NCI-H2081 treated with DMSO at 0.1 percent for 48 hours (cell line): ENCODE measurements at places on chromosomes 12 and 14.
A peak's percentile ranks its signal among the peaks of the same experiment; 100 is the strongest.

- DNase-seq: no peak
Measured at GRCh38 chr12:106814714-106815113, 40.2 kb downstream of the RIC8B start.

DNA sequence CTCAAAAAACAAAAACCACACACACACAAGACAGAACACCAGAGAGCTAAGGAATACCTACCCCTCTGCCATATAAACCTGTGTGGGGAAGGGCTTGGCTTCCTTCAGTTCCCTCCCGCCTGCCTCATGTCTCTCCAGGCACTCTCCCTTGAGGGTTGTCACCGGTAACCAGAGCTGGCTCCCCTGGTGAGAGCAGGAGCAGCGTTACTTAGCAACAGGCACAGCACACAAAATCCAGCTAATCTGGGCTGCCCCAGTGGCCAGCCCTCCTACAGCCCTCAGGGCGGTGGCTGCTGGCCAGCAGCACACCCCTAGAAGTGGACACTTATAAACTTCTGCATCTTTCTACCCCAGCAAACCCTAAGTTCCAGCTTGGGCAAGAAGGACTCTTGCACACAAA, 21.6 kb upstream of the NR4A1 start:
- DNase-seq: peak; percentile 79

GRCh38 chr14:55803873-55804553, 224.0 kb downstream of the KTN1 start:
- no peak for DNase-seq

DNA sequence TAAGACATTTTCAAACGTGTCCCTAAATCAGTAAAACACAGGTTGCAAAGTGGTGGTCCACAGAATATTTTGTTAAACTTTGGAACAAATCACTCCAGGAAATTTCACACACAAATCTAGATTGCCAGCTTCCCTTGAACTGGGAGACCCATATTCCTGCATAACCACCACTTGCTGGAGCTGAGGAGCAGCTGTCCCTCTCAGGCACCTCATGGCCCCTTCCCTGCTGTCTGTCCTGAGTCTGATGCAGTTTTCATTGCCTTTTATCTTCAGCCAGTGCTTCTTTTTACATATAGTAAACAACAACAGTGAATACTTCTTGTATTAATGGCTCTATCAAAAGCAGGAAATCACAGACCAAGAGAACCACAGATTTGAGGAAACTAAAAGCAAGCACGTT, 289.3 kb downstream of the MED13L start:
- DNase-seq: no peak

DNA sequence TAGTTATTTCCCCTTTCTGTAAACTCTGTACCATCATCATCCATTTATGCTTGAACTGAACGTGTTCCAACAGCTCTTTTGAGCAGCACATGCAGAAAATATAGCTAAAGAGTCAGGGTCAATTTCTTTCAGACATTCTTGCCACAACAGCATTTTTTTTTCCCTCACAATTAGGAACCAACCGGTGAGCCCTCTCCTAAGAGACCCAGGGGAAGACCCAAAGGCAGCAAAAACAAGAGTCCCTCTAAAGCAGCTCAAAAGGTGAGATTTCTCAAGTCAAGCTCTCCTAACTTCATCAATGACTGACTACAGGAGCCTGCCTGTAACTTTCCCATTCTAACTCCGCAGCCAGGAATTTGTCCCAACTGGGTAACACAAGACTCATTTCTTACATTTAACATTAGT, 3.5 kb downstream of the HMGA2 start:
- no peak for DNase-seq

DNA sequence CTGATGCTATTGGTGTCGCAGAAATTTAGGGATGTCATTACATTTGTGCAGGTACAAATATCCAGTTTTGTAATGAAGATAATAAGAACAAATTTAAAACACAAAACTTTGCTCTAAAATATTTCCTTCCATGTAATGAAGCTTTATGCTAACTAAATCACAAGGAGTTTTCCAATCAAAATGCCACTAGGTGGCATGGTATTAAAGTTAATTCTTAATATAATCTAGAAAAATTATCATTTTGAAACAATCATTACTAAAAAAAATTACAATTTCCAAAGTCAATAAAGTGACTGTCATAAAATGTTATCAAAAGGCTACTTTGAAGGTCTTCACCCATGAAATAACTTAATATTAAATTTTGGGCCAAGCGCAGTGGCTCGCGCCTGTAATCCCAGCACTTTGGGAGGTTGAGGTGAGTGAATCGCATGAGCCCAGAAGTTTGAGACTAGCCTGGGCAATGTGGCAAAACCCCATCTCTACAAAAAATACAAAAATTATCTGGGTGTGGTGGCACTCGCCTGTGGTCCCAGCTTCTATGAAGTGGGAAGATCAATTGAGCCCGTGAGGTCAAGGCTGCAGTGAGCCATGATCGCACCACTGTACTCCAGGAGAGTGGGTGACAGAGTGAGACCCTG, 77.4 kb downstream of the KIF21A start:
- DNase-seq: no peak

DNA sequence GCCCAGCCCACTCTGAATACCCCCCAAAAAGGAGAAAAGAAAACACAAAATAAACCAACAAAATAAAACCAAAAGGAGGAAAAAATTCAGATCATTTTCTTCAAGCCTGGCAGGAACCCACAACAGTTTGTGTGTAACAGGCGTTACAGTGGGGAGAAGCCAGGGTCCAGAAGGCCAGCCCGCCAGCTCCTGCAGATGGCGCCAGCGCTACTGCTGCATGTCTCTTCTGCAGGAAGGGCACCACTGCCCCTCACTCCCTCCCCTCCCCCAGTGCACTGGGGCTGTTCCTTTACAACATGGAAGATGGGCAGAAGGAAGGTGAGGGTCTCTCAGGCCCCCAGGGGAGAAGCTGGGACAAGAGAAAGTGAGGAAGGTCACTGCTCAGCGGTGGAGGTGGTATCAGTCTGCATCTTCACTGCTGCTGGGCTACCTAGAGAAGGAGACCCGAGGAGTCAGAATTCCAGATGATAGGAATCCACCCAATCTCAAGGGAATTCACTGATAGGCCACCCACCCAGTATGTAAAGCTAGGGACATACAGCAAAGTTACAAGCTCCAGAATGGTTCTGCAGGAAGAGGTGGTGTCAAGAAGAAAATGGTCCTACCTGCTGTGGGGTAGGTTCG, 2.3 kb upstream of the NOP2 start:
- DNase-seq: no peak

GRCh38 chr14:92880851-92881250, 42.1 kb upstream of the CHGA start:
- no peak for DNase-seq

DNA sequence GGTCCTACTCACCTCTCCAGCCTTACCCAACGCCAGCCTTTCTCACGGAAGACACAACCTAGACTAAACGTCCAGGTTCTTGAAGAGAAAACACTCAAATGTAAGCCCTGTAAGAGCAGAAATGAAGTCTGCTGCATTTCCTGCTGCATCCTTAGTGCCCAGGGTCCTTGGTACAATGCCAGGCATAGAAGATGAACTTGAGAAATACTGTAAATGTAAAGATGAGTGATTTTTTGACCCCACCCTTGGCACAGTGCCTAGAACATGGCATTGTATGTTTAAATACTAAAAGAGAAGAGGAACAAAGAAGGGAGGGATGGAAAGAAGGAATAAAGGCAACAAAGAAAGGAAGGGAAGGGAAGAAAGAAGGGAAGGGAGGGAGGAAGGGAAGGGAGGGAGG, 514.6 kb downstream of the MED13L start:
- no peak for DNase-seq

- no peak for DNase-seq
Measured at GRCh38 chr12:56013482-56013881, 7.4 kb upstream of the IKZF4 start.

GRCh38 chr14:31090883-31091764, 64.9 kb upstream of the STRN3 start:
- DNase-seq: no peak

DNA sequence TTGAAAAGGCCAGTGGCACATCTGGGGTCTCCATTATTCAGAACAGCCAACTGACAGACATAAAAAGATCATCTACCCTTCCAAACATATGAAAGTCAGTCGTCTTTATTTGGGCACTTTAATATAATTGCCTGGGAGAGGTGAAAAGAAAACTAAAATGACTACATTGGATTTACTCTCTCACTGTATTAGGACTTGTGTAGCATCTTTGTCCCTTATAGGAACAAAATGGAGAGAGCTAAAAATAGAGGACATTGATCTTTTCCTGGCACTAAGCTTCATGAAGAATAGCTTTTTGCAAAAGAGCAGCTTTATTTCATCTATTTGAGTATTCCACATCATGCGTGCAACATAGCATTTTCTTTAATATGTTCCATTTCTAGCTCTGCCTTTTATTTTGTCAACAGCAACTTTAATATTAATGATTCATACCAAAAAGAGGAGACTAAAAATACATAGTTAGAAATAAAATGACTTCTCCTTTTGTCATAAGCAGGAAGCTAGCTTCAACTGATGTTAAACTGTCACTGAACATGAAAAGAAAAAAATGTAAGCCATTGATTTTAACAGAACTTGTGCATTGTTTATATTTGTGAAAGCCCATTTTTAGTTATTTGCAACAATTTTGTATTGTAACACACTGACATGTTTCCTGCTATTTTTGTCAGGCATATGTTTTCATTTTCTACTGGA, 254.6 kb downstream of the SEC23A start:
- DNase-seq: no peak

- no peak for DNase-seq
Measured at GRCh38 chr12:50240792-50241114, 42.6 kb downstream of the LIMA1 start.

DNA sequence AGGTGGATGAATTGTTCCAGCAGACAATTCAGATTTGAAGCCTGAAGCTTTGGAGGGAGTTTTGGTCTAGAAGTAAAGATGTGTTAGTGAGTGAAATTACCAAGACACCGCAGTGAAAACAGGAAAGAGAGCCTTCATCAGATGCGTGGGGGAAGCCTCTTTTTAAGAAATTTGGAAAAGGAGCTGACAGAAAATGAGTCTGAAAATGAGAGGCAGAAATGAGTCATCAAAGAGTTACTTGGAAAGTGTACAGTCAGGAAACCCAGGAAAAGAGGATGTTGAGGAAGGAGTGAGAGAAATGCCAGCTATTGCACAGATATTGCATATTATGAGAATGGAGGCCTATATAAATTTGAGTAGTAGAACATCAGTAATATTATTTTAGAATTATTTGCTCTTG, 520.7 kb downstream of the NRXN3 start:
- no peak for DNase-seq

GRCh38 chr12:50061946-50062686, 4.7 kb downstream of the ASIC1 start:
- no peak for DNase-seq

- no peak for DNase-seq
Measured at GRCh38 chr12:123845881-123846280, 83.8 kb downstream of the DNAH10 start.

DNA sequence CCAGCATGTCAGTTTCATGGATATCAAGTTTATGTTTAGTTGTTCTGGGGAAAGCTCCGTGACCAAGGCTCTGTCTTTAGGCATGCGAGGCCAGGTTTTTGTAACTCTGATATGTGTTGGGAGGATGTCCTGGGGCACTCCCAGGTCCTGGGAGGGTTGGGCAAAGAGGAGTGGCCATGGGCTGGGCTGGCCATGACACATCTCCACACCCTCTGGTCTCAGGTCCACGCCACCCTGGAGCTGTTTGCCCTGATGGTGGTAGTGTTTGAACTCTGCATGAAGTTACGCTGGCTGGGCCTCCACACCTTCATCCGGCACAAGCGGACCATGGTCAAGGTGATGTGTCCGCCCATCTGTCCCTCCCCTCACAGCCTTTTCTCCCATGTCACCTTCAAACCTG, 46.4 kb downstream of the TPCN1 start:
- DNase-seq: no peak

GRCh38 chr14:68786491-68787091, 6.3 kb downstream of the ZFP36L1 start:
- DNase-seq: no peak

DNA sequence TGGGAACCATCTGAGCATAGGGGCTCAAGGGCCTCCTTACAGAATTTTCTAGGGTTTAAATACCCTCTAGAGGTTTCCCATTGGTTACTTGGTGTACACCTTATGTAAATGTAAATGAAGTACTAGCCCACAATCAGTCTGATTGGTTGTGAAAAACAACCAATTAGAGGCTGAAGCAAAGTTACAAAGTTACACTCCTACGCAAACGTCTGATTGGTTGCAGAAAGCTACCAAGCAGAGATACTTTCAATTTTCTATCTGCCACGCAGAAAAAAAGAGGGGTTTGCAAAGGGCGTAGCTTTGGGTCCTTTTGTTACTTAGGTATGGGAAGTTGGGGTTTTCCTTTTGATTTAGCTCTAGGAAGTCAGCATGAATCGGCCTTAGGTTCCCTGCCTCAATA, 1.8 kb upstream of the TMEM19 start:
- no peak for DNase-seq

DNA sequence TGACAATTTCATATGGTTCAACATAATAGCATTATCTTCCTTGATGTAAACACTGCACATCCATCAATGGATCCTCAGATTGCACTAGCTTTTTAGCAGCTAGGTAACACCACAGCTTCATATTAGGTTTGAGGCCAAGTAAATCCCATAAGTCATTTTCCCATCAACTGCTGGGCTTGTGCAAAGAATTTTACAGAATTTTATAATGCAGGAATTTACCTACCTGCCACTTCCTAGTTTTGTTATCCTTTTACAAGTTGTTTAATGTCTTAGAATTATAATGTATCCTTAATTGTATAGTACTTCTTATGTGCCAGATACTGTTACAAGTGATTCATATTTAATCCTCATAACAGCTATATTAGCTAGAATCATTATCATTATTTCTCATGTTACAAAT, 36.4 kb downstream of the CPNE8 start:
- no peak for DNase-seq

DNA sequence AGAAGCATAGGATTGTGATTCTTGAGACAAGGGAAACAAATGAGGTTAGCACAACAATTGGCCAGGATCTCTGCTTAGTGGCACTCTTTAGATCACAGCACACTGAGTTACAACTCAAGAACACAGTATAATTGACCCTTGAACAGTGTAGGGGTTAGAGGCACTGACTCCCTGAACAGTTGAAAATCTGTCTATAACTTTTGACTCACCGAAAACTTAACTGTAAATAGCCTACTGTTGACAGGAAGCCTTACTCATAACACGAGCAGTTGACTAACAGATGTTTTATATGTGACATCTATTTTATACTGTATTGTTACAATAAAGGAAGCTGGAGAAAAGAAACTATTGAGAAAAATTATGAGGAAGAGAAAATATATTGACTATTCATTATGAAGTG, 296.1 kb downstream of the RERGL start:
- DNase-seq: no peak

- no peak for DNase-seq
Measured at GRCh38 chr12:12985817-12986408, 14.2 kb downstream of the HEBP1 start.
